ENCODE measurements at places on chromosomes 4 and X.

- no peak for DNase-seq
Observed at GRCh38 chr4:39083164-39083563, 21.1 kb downstream of the KLHL5 start.

- no peak for DNase-seq
Observed at GRCh38 chr4:135184715-135185114, 983.1 kb upstream of the PABPC4L start.

DNA sequence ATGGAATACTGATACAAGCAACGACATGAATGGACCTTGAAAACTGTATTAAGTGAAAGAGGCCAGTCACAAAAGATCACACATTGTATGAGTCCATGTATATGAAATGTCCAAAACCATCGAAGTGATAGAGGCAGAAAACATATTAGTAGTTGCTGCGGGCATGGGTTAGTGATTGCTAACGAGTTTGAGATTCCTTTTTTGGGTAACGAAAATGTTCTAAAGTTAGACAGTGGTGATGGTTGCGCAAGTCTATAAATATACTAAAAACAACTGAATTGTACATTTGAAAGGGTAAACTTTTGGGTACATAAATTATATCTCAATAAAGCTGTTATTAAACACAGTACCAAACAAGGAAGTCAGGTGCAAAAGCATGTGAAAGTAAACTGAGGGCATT lies 234.5 kb downstream of the FBXW7 start:
- DNase-seq: no peak

GRCh38 chr4:179291657-179292056 lies 1849.4 kb upstream of the AGA start:
- DNase-seq: no peak

DNA sequence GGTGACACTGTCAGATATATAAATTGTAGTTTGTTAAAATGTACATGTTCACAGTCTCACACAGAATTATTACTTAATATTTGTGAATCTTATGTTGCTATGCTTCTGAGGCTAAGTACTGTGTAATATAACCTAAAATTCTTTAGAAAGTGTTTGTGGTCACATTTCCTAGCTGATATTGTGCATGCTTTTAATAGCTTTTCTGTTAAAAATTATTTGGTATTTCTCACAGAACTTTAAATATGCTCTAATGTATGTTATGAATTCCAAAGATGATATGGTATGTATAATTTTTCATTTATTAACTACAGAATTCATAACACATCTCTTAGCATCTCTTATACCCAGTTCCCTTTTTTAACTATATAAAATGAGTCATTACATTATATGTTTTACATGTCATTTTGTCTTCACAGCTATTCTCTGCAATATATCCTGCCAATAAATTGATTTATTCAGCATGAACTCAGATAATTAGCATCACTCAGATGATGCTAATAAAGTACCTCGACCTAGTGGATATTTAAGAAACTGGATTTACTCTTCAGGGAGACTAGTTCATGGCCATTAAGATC lies 9.3 kb downstream of the PTPN13 start:
- no peak for DNase-seq

GRCh38 chr4:77629885-77630284 lies 24.3 kb downstream of the CXCL13 start:
- DNase-seq: no peak

GRCh38 chrX:133569217-133569616 lies 153.9 kb upstream of the GPC4 start:
- no peak for DNase-seq

DNA sequence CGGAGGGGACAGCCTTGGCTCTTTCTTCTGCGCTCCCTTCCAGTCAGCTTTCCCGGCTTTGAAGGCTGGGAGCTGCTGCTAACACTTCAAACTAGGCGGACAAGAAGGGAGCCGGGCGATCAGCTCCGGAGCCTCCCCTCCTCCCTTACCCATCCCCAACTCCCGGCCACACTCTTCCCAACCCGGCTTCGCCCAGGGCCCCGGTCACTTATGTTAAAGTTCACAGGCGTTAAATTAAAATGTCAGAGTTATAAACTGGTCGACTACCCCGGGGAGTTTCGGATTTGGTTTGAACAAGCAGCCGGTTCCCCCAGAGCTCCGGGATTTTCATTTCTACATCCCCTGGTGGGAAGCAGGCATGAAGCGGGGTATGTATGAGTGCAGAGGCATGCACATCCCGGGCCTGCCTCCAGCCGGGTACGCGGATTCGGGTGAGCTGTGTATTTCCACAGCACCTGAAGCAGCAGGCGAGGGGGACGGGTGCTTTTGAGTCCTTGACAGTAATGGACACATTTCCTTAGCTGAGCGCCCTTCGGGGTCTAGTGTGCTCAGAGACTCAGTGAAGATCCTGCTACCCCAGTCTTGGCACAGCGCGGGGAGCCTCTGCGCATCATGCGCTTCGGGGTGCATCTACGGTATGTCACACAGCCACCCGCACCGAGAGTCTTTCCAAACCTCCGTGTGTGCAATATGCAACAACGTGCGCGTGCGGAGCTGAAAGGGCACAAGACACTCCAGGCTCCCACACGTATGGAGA lies 880 bp downstream of the UNC5C start:
- no peak for DNase-seq

DNA sequence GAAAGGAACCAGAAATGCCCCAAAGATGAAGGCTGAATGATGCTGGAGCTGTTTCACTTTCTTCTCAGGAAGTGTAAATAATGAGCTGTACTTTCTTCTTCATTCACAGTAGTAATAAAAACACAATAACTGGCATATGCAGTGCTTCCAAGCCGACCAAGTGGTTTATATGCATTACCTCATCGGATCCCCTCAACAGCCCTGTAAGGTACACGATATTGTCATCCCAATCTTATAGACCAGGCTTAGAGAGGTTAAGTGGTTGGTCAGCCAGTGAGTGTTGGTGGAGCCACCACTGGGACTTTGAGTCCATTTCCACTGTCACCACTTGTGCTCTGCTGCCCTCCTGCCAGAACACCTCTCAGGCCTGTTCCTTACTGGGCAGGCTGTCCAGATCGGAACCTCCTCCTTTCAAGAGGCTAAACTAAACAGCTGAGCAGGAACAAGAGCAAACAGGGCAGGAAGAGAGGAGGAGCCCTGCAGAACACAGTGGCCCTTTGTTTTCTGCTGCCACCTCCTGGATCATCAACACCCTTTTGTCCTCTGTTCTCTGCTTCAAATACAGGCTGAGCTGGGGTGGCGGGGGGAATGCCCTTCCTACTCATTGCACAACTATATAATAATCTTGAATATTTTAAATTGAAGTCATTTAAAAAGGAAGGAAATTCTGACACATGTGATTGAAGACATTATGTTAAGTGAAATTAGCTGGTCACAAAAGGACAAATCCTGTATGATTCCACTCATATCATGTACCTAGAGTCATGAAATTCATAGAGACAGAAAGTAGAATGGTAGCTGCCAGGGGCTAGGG lies 112.5 kb upstream of the ATP6AP2 start:
- DNase-seq: no peak

DNA sequence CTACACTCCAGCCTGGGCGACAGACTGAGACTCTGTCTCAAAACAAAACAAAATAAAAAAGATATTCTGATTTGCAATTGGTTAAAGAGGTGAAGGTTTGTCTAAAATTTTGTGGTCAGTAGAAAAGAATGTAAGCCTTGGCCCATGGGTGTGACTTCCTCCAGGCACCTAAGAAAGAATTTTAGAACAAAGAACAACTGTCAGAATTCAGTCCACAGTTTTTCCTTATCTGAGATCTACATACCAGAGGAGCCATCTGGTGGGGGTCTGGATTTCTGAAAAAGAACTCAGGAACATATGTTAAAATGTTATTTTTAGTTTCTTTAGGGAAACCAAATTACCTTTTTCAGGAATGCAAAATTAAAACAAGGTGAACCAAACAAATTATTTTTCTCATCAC lies 434.1 kb downstream of the ANKRD50 start:
- DNase-seq: no peak

- no peak for DNase-seq
Observed at GRCh38 chr4:128608006-128608405, 201.5 kb upstream of the JADE1 start.

DNA sequence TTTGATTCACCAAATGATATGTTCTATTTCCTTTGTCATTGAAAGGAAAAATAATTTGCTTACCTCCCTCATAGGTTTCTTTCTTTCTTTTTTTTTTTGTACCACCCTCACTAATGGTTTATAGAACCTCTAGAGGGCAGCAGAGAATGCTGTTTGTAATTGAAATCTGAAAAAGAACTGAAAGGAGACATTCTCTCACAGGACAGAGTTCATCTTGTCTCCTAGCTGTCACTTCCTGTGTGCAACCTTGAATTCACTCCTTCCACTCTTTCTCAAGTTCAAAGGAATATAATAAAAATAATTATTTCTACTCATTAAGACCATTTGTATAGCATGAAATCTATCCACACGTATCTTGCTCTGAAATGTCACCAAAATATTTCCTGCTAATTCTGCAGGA lies 51.0 kb downstream of the GUCY1B1 start:
- no peak for DNase-seq

DNA sequence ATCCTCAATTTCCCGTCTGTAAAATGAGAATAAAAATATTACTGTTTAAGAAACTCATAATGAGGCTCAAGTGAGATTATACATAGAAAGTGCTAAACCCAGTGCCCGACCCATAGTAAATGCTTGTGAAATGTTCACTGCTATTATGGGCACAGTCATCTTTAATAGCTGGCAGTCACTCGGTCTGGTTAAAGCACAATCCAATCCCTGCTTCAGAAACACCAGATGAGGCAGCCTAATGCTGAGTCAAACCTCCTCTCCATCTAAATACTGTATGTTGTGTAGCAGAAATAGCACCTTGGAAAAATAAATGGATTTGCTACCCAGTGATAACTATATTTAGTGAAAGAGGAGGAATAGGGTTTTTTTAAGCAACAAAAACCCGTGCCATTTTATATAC lies 14.5 kb downstream of the EVC2 start:
- no peak for DNase-seq

GRCh38 chr4:127548990-127549925 lies 83.5 kb upstream of the INTU start:
- DNase-seq: no peak

- DNase-seq: no peak
Observed at GRCh38 chr4:63620271-63620670, 789.0 kb downstream of the TECRL start.

GRCh38 chrX:97547877-97548578 lies 664.3 kb downstream of the RPA4 start:
- DNase-seq: no peak

- no peak for DNase-seq
Observed at GRCh38 chr4:158442736-158443135, 78.9 kb upstream of the RXFP1 start.

DNA sequence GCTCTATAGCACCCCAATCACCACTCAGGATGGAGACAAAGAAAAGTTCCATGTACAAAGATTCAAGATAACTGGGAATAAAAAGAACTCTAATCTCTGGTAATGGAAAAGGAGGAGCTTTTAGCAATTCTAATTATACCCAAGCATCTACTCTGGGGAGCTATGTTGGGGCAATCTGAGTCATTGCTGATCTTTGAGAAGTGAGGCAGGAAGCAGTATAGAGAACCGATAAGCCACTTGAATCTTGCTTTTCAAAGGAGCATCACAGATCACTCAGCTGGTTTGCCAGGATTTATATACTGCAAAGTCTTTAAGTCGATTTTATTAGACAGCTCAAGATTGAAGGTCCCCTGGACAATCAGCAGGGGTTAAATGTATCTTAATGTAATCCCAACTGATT lies 220.0 kb downstream of the ENOX2 start:
- no peak for DNase-seq

DNA sequence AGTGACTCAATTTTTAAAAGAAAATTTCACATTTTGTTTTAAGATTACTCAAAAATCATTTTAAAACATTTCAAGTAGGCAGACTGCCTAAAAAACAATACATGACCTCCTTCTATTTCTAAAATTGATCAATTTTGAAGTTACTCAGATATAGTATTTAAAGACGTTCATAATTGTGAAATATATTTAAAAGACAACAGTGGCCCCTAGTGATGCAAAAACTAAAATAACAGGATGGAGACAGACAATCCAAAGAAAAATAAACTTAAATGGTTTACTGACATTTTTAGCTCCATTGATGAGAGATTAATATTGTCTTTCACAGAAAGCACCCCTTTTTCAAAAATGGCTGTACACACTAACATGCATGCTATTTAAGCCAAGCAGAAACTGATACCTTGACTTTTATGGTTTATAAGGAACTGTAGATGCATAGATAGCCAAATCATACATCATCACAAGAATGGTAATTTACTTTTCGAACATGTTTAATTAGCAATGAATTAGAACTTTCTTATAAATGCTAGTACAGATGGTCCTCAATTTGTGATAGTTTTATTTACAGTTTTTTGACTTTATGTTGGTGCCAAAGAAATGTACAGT lies 69.8 kb upstream of the FAT4 start:
- no peak for DNase-seq

DNA sequence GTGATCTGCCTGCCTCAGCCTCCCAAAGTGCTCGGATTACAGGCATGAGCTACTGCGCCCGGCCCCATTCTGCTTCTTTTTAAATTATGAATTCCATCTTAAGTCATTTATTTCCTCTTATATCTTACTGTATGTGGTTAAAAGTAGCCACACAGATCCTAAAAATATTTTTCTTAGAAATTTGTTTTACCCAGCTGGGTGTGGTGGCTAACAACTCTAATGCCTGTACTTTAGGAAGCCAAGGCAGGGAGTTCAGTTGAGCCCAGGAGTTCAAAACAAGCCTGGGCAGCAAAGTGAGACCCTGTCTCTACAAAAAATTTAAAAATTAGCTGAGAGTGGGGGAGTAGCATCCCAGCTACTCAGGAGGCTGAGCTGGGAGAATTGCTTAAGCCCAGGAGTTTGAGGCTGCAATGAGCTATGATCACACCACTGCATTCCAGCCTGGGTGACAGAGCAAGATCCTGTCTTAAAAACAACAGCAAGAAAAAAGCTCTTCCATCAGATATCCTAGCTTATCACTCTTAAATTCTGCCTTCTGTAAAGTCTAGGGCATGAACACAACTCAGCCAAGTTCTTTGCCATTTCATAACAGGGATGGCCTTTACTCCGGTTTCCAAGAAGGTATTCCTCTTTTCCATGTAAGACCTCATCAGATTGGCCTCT lies 15.1 kb upstream of the AFF1 start:
- DNase-seq: no peak

- DNase-seq: no peak
Observed at GRCh38 chrX:110806145-110806544, 10.5 kb upstream of the CHRDL1 start.

DNA sequence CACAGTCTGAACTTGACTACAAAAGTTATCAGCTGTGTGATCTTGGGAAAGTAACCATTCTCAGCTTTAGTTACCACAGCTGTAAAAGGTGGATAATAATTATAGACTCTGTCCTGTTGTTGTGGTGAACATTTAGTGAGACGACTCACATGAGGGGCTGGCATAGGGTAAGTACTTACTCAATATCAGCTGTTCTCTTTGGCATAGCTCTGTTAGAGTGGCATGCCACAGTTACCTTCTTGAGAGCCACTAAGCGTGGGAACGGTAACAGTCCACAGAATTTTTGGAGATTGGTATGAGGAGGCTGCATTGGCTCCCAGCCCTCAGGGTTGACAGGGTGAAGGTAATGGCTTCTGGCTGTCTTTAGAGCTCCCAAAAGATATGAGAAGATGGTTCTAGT lies 13.2 kb upstream of the HAND2 start:
- no peak for DNase-seq
